CD4-positive, alpha-beta T cell treated with Interleukin-1 beta for 1 hour (primary cell): ENCODE measurements at places on chromosomes 6 and 20.
A peak's percentile ranks its signal among the peaks of the same experiment; 100 is the strongest.

- DNase-seq: no peak
These were observed 514.5 kb upstream of the GJE1 start for GRCh38 chr6:141618180-141618581.

DNA sequence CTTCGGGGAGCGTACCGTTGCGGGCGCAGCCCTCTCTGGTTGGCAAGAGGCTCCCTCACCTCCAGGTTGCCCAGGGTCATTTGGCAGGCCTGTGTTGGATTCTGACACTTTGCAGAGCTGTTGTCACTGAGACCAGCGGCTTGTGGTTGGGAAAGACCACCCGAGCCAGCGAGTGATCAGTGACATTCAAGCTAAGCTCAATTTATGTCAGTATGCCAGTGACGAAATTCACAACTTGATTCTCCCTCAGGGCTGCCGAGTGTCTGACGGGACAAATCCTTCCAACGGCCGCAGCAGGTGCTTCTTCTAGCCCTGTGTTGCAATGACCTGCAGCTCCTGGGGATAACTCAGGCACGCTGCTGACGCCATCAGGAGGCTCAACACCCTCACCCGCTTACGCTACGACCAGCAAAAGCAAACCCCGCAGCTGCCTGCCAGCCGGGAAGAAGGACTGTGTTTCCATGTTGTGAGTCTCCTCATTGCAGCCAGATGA lies 16.9 kb upstream of the SLC22A2 start:
- no peak for DNase-seq

DNA sequence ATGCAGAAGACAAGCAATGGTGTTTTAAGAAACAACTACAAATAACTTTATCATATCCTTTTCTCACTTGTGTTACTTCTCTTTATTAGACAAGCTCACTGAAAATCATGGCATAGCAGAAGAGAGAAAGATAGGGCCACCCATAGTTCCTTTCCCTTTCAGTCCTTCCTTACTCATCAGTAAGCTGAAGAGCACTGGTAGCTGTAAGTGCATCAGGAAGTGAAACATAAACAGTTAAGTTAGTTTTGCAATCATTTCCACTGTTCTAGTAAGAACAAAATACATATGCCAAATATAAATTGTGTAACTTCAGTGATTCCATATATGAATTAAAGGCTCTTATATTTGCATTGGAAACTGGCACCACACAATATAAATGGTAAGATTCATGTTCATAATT lies 220.1 kb downstream of the HACE1 start:
- no peak for DNase-seq

DNA sequence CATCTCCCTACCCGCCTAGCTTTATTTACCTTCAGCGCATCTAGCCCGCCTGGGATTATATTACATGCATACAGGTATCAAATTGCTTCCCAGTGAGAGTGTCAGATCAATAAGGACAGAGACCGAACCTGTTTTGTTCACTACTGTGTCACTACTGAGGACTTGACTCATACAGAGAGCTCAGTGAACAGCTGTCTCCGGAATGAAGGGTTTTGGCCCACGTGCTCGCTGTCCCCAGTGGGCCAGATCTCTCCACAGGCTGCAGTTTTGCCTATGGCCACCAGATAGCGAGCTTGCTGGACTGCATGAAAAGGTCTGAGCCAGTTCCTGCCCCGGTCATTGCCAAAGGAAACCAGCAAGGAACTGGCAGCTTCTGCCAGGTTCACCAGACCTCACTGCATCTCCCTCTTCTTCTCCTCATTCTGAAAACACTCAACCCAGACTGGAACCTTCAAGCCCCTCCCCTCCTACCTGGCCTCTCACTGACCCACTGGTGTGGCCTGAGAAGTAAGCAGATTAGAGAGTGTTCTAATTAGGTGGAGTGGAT lies 150.8 kb downstream of the ZMYND8 start:
- DNase-seq: no peak

DNA sequence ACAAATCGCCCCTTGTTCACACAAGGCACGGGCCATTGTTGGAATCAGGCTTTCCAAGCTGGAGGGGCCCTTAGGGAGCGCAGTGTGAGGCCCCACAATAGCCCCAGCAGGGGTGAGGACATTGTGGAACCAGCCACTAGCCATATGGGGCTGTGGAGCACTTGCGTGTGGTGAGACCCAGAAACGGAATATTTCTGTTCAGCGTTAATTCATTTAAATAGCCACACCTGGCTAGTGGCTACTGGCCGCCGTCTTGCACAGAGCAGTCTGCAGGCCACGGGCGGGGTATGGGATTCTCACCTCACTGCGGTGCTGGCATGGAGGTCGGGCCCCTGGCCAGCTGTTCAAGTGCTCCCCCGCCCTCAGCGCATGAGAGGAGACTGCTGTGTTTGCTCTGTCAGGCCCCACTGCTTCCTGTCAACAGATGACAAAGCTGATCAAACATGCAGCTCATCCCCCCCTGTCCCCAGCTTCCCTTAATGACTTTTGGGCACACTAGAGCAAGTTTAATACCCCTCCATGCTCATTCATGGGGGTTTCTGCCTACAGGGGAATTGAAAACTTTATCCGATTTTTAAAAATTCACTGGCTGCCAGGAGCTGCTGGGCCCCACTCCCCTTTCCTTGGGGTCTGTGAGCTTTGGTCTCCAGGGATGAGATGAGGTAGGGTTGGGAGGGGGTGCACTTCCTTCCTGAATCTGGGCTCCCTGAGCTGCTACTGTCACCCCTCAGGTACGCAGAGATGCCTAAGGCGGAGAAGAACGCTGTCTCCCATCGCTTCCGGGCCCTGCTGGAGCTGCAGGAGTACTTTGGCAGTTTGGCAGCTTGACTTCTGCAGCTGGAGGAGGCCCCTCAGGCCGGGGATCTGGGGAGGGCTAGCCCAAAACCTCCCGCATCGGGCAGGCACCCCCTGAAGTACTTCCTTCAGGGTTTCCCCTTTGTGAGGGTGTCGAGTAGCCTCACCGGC lies 13.6 kb downstream of the ITPA start:
- peak; percentile 57 for DNase-seq

- DNase-seq: no peak
These were observed 4.4 kb upstream of the HMGN3 start for GRCh38 chr6:79238919-79239318.

GRCh38 chr6:43478008-43478372 lies 620 bp downstream of the TJAP1 start:
- no peak for DNase-seq

- DNase-seq: no peak
These were observed 96.3 kb downstream of the SPTLC3 start for GRCh38 chr20:13105039-13105438.

DNA sequence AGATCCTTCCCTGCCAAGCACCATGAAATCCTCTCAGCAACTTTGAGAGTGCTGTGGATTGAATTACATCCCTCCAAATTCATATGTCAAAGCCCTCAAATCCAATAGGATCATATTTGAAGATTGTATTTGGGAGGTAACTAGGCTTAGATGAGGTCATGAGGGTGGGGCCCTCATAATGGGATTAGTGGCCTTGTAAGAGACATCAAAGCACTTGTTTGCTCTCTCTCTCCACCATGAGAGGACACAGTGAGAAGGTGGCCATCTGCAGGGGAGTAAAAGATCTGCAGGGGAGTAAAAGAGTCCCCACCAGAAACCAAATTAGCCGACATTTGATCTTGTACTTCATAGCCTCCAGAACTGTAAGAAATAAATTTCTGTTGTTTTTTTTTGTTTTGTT lies 298.2 kb downstream of the SAMD5 start:
- DNase-seq: no peak

GRCh38 chr6:30283761-30284160 lies 43.0 kb upstream of the TRIM39 start:
- no peak for DNase-seq
